ENCODE measurements at places on chromosomes 2 and 18. TPM values are rescaled to one million over a fixed set of nuclear protein-coding genes. Genes with fewer than 3 reads are reported as not detected.
A peak's percentile ranks its signal among the peaks of the same experiment; 100 is the strongest.

MOCOS gene
- total RNA-seq, result not detected

DNA sequence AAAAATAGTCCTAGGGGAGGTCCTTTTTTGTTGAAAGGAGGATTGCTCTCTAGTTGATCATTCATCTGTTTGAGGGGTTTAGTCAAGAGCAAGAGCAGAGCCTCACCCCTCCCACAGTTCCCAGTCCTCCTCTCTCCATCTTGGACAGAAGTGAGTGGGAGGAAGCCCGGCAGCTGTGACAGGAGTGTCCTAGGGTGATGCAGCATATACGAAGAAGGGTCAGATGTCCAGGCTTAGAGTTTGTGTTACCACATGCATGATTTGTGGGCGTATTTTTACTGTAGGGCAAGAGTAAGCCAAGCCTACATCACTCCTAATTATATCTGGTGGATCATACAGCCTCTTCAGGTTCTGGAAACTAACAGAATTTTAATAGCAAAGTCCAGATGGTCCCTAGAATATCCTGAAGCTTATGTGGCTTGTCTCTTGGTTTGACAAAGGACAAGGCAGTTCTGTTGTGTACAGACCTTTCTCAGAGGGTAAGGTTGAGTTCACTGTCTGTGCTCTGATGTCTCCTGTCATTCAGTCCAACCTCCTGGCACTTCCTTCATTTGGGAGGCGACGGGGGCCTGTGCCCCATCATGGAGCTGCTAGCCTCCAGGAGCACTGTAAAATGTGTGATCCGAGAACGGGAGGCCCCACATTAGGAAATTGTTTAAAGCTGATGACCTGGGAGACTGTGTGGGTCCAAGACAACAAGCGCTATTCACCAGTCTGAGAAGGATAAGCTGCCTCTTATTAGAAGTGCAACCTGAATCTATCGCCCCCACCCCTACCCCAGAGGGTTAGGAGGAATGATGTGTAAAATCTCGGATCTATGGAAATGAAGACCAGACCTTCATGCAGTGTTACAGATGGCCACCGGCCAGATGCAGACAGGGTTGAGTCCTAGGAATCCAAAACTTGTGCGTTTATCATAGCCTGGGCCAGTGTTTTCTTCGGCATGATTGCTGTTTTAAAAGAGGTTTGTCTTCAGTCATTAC lies 6.9 kb downstream of the CEP68 start:
- no peak for DNase-seq
- H3K4me3 ChIP-seq, result no peak overlapping the region
- H3K4me1 ChIP-seq, result peaks cover 8% of the 10 kb centered on the region
- H3K27me3 ChIP-seq, result no peaks in the 10 kb centered on the region
- no peaks in the 10 kb centered on the region for H3K36me3 ChIP-seq

C2orf92 gene
- 2.4 TPM for total RNA-seq

DNA sequence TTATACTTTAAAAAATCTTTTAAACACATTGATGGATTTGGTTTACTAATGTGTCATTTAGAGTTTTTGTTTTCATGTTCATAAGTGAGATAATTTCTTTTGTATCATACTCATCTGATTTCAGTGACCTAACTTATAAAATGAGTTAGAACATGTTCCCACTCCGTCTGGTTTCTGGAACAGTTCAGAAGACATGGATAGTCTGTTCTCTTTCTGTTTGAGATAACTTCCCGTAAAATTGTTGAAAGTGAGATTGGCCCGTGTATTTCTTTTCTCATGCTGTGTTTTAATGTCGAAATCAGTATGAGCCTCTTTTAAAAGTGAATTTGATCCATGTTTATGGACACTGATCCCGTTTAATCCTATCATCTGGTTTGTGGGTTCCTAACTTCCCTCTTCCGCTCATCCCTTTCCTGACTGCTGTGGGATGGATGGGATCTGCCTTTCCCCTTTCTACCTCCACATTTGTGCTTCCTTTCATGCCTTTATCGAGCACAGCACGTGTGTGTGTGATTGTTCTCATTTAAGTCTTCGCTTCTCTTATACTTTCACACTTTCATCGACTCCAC lies 78.9 kb downstream of the COPS8 start:
- H3K4me3 ChIP-seq, result no peak overlapping the region
- no peak overlapping the region for H3K27ac ChIP-seq
- H3K4me1 ChIP-seq, result no peaks in the 10 kb centered on the region
- H3K27me3 ChIP-seq, result peaks cover 3% of the 10 kb centered on the region
- H3K36me3 ChIP-seq, result no peaks in the 10 kb centered on the region

SMYD5 gene
- 54.5 TPM for total RNA-seq

STARD6 gene
- not detected for total RNA-seq

FN1 gene
- 2,058 TPM for total RNA-seq

GPR35 gene
- total RNA-seq, result 2.9 TPM

- H3K27me3 ChIP-seq, result no peaks in the 10 kb centered on the region
- H3K27ac ChIP-seq, result no peak overlapping the region
- H3K36me3 ChIP-seq, result no peaks in the 10 kb centered on the region
- no peak overlapping the region for H3K4me3 ChIP-seq
These were observed 312.8 kb upstream of the FANCL start for GRCh38 chr2:58553937-58554336.

- no peak overlapping the region for H3K27ac ChIP-seq
- no peaks in the 10 kb centered on the region for H3K27me3 ChIP-seq
- DNase-seq, result no peak
- H3K36me3 ChIP-seq, result no peaks in the 10 kb centered on the region
These were observed 87.3 kb downstream of the HNRNPLL start for GRCh38 chr2:38515155-38516074.

CABYR gene
- 7.9 TPM for total RNA-seq

DNA sequence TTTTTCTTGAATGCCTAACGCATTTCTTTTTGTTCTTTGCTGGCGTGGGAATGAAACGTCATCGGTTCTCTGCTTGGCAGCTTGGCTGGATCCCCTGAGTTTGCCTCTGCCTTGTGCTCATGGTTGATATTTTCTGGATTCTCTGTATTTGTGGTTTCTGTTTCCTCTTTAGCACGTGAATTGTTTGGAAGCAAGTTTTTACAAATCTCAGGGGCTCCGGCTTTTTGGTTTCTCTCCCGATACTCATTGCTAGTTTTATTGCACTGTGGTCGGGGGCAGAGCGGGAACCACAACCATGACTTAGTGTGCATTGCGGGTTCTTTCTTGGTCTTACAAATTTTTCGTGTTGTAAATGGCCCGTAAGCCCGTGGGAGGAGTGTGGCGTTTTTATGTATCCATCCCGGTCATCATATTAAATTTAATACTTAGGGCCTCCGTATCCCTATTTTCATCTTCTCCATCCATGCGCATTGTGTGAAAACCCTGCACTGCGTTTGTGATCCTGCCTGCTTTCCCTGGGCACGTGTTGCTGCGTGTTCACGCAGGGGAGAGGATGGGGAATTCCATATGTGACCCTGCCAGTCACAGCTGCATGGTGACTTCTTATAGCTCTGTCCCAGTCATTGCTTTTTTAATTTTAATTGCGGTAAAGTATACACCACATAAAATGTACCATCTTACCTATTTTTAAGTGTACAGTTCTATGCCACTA lies 9.4 kb downstream of the RAMP1 start:
- H3K36me3 ChIP-seq, result no peaks in the 10 kb centered on the region
- no peak for DNase-seq
- H3K4me1 ChIP-seq, result peaks cover 4% of the 10 kb centered on the region

GRCh38 chr2:60152226-60152833 lies 401.1 kb downstream of the BCL11A start:
- no peaks in the 10 kb centered on the region for H3K27me3 ChIP-seq
- DNase-seq, result peak; percentile 45
- no peaks in the 10 kb centered on the region for H3K4me1 ChIP-seq

- no peak for DNase-seq
- no peaks in the 10 kb centered on the region for H3K36me3 ChIP-seq
- no peaks in the 10 kb centered on the region for H3K4me1 ChIP-seq
- H3K27me3 ChIP-seq, result no peaks in the 10 kb centered on the region
These were observed 41.1 kb downstream of the MYO7B start for GRCh38 chr2:127576433-127577207.

GRCh38 chr2:180730976-180731375 lies 249.4 kb upstream of the UBE2E3 start:
- no peak overlapping the region for H3K4me3 ChIP-seq
- H3K27me3 ChIP-seq, result no peaks in the 10 kb centered on the region
- peaks cover 6% of the 10 kb centered on the region for H3K4me1 ChIP-seq
- DNase-seq, result no peak
- no peaks in the 10 kb centered on the region for H3K36me3 ChIP-seq
- H3K27ac ChIP-seq, result no peak overlapping the region

DNA sequence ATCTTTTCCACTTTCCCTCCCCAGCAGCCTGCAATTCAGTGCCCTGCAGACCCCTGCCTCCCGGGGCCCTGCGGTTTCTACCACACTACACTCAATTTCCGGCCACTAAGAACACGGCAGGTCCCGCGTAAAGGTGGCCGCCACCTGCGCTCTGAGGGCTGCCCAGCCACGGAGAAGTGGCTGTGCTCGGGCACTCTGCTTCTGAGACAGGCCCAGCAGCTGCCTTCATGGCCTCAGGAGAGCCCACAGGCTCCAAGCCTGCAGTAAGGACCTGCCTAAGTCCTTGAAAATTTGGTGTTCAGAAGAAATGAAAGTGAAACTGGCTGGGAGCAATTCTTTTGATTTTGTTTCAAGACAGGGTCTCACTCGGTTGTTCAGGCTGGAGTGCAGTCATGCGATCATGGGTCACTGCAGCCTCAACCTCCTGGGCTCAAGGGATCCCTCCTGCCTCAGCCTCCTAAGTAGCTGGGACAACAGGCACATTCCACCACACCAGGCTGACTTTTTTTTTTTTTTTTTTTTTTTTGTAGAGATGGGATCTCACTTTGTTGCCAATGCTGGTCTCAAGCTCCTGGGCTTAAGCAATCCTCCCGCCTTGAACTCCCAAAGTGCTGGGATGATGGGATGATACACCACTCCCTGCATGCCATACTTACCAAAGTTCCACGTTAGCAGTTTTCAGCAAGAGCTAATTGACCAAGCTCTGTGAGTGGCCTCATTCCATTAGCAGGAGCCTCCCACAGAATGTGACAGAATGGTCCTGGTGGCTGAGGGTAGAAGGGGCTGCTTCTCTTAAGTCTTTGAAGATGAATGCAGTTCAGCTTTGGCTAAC lies 14.6 kb upstream of the ALPP start:
- no peak overlapping the region for H3K27ac ChIP-seq
- DNase-seq, result no peak
- no peaks in the 10 kb centered on the region for H3K36me3 ChIP-seq
- no peaks in the 10 kb centered on the region for H3K4me1 ChIP-seq
- H3K4me3 ChIP-seq, result no peak overlapping the region

- no peaks in the 10 kb centered on the region for H3K4me1 ChIP-seq
- no peak for DNase-seq
These were observed 13.5 kb downstream of the BOK start for GRCh38 chr2:241571821-241572620.

DNA sequence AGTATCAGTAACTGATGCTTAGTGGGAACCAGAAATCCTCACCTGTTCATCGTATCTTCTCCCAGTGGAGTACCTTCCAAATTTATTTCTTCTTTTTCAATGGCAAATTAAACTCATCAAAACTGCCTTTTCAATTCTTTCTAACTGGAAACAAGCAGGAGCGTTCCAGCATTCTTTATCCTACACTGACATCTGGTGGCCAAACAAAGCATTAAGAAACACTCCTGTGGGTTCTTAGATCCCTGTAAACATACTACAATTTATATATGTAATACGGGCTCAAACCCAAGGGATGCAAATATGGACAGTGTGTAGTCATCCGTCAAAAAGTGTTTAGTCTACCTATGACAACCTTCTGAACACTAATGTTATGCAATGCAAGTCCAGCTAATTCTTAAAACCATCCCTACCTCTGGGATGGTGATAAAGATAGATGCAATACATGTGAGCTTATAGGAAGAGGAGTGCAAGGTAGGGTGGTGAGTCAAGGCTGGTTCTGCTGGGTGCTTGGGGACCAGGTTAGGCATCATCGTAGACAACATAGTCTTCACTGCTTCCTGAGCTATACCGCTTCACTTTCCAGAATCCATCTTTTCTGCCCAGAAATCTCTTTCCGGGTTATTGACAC lies 375.0 kb downstream of the CTNNA2 start:
- H3K36me3 ChIP-seq, result no peaks in the 10 kb centered on the region
- no peaks in the 10 kb centered on the region for H3K4me1 ChIP-seq
- H3K27me3 ChIP-seq, result peaks cover 3% of the 10 kb centered on the region
- H3K4me3 ChIP-seq, result no peak overlapping the region
- peak; percentile 73 for DNase-seq
- H3K27ac ChIP-seq, result no peak overlapping the region

HOXD13 gene
- 32.7 TPM for total RNA-seq

KCNS3 gene
- 12.7 TPM for total RNA-seq

FAM210A gene
- 15.6 TPM for total RNA-seq

C1QL2 gene
- total RNA-seq, result 0.98 TPM

DNA sequence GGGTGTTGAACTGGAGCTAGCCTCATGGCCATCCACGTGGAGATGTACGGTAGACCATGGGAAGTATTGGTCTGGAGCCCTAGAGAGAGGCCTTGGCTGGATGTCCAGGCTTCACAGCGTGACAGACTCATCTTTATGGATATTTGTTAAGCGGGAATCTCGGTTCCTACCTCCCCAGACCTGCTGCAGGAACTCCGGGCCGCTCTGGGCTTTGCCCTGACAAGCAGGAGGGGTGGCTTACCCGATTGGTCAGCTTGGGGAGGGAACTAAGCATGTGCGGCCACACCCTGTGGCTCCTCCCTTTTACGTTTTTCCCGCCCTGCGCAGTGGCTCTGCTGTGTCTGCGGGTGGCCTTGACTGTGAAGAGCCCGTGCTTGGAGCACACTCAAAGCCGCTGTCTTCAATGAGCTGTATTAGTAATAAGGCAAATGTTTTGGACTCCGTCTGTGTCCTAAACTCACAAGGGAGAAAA lies 52.3 kb downstream of the PAPOLG start:
- peak; percentile 13 for DNase-seq
- peaks cover 35% of the 10 kb centered on the region for H3K4me1 ChIP-seq
- peak overlapping the region; percentile 95 for H3K27ac ChIP-seq
- H3K27me3 ChIP-seq, result no peaks in the 10 kb centered on the region
- H3K4me3 ChIP-seq, result no peak overlapping the region

DNA sequence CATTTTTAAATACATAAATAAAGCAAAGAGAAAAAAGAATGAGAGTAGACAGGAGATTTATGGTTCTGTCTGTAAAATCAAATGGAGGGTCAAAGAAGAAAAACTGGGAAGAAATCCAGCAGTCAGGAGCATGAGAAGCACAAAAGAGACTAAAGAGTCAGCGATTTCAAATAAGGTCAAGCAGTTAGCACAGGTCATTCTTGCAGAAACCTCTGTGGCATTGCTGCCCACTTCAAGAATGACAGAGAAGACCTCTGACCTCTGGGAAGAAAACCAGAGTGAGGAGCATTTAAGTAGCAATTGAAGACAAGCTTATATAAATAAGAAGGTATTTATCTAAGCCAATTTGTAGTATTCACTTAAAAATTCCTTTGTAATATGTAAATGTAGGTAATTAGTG lies 172.0 kb upstream of the SPOPL start:
- DNase-seq, result no peak
- no peak overlapping the region for H3K27ac ChIP-seq
- no peaks in the 10 kb centered on the region for H3K27me3 ChIP-seq
- no peaks in the 10 kb centered on the region for H3K36me3 ChIP-seq
- no peaks in the 10 kb centered on the region for H3K4me1 ChIP-seq

GRCh38 chr2:208253600-208254117 lies 1.2 kb downstream of the IDH1 start:
- no peak for DNase-seq
- H3K4me1 ChIP-seq, result peaks cover 10% of the 10 kb centered on the region
- no peaks in the 10 kb centered on the region for H3K27me3 ChIP-seq

USP14 gene
- total RNA-seq, result 134 TPM

SPRED2 gene
- 81.0 TPM for total RNA-seq
